ENCODE measurements at places on chromosomes 6 and 20.

- DNase-seq = peak; percentile 95
Observed at GRCh38 chr6:44053760-44054556, 73.3 kb downstream of the MRPL14 start.

DNA sequence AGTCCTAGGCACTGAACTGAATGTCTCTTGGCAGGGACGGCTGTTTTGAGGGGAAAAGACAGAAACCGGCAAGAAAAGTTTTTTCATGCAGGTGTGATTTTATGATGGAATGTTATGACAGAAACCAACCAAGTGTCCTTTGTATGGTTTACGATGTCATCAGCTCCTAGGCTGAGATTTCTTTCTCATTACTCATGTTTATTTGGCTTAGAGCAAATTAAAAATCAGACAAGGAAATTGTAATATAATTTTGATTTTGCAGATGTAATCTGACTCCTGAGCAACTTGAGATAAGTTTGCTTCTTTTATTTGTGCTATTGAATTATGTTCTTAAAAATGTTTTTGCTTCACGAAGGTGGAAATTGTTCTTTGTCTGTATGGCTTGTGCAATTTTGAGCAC, 58.8 kb upstream of the MAP3K7 start:
- DNase-seq = no peak

DNA sequence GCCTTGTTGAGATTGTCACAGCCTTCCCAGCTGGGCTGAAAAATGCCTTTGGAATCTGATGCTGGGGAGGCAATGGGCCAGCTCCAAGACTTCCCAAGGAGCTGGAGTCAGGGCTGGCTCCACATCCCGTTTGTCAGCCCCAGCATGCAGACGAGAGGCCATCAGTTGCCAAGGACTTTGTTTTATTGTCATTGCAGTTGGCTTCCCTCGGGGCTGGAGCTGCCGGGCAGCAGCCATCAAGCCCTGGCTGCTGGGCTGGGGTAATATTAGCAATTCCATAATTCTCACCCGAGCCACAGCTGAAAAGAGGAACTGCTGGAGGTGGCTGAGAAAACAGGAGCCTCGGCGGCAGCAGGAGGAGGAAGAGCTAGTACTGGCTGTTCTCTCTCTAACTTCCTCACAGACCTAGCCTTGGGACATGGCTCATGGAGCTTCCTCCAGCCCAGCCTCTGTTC, 182.5 kb downstream of the CDC5L start:
- no peak for DNase-seq

DNA sequence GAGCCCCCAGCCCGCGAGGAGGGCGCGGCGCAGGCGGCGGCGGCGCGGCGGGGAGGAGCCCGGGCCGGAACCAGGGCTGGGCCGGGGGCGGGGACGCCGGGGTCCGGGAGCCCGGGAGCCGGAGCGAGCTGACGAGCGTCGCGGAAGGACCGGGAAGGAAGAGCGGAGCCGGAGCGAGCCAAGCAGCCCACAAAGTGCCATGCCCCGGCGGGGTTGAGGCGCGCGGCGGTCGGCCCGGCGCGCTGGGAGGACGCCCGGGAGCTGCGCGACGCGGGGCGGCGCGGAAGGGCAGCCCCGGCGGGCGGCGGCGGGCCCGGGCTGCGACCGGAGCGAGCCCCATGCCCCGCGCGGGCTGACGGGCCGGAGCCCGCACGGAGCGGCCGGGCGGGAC, 289 bp downstream of the FOXP4 start:
- peak; percentile 96 for DNase-seq

DNA sequence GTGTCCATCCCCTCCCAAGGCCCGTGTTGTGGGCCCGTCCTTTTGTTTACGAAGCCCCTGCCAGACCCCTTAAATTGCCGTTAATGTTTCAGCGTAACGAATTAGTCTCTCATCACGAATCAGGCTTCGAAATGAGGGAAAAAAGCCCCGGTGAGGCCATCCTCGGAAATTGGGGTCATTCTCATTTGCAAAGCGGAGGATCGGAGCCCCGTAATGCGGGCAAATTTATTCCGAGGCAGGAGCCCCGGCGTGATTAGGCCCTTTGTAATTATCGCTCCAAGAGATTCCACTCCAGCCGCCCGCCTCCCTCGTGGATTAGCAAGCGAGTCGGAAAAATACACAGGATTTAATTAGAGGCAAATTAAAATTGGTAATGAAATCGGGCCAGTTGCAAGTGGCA, 44.9 kb upstream of the MDFI start:
- DNase-seq = no peak

DNA sequence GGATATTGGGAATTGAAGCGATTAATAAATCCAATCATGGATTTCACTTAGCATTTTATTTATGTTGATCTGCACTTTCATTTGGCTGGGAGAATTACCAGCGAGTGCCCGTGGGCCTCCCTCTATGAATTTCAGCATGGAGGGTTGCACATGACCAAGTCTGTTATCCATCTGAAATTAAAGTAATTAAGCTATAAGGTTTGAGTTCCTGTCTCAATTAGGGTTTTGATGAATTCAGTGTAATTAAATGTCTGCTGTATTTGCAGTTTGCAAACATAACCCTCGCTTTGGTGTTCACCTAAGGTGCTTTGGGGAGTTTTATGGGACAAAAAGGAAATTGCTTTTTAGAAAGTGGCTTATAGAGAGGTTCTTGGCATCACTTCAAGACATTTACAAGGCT, 169.8 kb upstream of the RIN2 start:
- no peak for DNase-seq

DNA sequence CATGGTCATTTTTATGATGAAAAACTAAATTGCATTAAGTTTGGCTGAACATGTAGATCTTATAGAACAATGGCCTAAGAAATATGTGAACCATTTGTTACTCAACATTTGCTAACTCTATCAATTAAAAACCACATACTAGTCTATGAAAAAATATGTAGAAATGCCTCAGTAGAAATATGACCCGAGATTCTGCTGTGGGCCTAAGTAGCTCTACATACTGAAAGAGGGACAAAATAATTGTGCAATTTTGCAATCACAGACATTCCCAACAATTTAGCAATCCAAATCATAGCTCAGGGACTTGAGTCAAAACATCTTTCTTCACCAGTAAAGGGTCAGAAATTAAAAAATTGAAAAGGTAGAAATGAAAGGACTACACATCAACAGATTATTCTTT, 619.0 kb downstream of the FRK start:
- no peak for DNase-seq

GRCh38 chr20:25470045-25470444, 62.6 kb downstream of the GINS1 start:
- peak; percentile 69 for DNase-seq

DNA sequence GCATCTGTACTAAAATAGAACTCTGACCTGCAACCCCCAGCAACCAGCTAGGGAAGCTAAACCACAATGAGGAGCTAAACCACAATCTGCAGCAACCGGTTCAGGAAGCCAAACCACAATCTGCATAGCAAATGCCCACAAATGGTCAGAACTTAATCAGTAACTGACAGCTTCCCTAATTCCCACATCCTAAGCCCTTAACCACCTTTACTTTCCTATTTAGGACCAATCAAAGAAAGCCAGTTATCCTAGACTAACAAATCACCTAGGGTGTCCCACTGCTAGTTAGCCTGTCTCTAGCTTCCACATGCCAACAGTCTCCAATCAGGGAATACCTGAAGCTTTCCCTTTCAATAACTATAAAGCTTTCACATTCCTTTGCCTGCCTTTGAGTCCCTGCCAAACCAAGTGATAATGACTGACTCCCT, 424.6 kb upstream of the PTCHD4 start:
- no peak for DNase-seq

GRCh38 chr6:11275598-11275997, 43.1 kb upstream of the NEDD9 start:
- no peak for DNase-seq

- DNase-seq = no peak
Observed at GRCh38 chr6:64930681-64931080, 776.3 kb downstream of the EYS start.

- peak; percentile 91 for DNase-seq
Observed at GRCh38 chr6:166598441-166599138, 12.1 kb upstream of the RAMACL start.

- peak; percentile 89 for DNase-seq
Observed at GRCh38 chr20:1776681-1777475, 118.3 kb upstream of the SIRPA start.

DNA sequence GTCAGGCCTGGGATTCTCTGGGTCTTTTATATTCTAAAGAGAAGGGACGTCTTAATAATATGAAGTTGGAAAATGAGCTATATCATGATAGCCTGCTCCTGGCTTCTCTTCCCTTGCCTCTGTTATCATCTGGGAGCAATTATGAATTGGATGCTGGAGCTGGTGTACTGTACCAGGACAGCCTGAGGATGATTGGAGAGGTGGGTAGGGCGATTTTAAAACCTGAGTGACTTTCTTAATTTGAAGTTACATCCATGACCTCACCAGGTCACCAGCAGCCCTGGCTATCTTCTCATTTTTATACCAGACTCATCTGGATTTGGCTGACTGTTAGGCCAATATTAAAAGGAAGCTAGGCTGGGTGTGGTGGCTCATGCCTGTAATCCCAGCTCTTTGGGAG, 317.6 kb downstream of the CLIC5 start:
- no peak for DNase-seq

DNA sequence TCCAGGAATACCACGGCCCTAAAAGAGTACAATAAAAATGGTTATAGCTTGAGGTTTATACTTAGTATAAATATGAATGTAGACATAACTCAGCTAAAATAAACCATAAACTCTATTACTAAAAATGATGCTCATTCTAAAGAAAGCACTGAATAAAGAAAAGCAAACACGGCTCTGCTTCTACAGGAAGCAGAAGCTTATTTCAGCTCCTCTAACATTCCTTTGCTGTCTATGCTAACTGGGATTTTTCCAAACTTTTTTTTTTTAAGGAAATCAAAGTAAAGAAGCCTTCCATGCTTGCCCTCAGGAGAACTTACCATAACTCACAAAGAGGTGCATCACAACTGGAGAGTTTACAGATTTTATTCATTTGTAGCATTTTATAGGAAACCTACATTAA, 30.8 kb downstream of the COL9A1 start:
- no peak for DNase-seq

DNA sequence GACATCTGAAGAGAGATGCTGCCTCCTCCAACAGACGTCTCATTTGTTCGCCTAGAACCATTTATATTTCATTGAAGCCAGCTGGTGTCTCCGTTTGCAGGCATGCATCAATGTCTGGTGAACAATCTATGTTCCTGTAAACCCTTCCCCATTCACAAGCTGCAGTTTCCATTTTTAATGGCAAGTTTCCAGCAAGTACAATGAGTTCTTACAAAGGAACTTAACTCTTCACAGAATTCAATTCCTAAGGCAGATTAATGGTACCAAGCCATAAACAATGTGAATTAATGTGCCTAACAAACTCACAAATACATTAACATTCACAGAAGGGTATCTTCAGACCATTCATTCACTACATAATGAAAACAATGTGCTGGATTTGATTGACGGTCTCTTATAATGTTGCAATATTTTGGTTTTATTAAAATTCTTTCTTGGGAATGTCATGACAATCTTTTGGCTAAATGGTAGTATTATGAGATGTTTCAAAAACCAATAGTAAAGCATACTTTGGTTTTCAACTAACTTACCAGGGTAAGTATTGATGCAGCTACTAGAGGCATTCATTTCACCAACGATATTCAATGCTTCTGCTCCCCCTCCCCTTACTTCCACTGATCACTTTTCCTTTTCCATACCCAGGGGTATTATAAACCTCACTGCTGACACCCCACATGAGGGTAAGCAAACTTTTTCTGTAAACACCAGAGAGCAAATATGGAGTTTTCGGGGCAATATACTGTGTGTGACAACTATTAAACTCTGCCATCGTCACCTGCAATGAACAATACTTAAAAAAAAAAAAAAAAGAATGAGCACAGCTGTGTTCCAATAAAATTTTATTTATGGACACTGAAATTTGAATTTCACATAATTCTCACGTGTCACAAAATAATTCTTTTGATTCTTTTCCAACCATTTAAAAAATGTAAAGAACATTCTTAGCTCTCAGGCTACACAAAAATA, 4.2 kb downstream of the AKIRIN2 start:
- DNase-seq = peak; percentile 59

- DNase-seq = no peak
Observed at GRCh38 chr6:26331218-26332073, 33.6 kb upstream of the BTN3A2 start.

- DNase-seq = no peak
Observed at GRCh38 chr6:136409597-136409996, 120.0 kb upstream of the BCLAF1 start.

GRCh38 chr20:54223751-54224150, 15.9 kb downstream of the PFDN4 start:
- no peak for DNase-seq

DNA sequence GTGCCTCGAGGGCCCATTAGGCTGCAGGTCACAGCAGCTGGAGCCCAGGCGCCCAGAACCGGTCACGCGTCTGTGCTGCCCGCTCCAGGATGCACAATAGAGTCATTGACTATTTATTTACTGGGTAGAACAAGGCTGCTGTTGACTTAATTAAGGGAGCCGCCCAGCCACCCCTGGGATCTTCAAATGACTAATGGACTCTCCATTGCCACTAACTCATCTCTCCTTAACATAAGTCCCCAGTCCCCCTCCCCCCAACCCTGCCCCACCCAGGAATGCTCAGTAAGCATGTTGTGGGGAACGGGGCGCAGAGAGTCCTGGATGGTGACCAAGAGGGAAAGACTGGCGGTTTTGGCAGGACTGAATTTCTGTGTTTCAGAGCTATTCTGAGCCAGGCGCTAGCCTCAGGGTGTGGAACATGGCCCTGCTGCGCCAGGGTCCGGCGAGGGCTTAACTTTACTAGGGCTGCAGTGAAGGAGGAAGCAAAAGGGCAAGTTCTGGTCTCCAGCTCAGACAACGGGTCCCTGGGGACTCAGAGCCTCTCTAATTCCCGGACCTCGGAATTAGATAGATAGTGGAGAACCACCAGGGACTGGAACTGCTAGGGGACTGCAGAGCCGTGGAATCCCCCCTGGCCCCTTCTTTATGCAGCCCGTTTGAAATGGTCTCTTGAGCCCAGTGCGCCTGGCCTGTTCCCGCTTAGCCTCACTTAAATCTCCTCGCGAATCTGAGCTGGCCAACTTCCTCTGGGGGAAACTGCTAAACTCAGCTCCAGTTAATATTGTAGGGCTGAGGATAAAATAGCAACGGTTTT, 1.5 kb upstream of the GRIK2 start:
- DNase-seq = no peak

GRCh38 chr20:38272961-38273360, 12.4 kb upstream of the KIAA1755 start:
- peak; percentile 74 for DNase-seq

GRCh38 chr6:21713481-21713880, 119.9 kb downstream of the SOX4 start:
- DNase-seq = no peak

DNA sequence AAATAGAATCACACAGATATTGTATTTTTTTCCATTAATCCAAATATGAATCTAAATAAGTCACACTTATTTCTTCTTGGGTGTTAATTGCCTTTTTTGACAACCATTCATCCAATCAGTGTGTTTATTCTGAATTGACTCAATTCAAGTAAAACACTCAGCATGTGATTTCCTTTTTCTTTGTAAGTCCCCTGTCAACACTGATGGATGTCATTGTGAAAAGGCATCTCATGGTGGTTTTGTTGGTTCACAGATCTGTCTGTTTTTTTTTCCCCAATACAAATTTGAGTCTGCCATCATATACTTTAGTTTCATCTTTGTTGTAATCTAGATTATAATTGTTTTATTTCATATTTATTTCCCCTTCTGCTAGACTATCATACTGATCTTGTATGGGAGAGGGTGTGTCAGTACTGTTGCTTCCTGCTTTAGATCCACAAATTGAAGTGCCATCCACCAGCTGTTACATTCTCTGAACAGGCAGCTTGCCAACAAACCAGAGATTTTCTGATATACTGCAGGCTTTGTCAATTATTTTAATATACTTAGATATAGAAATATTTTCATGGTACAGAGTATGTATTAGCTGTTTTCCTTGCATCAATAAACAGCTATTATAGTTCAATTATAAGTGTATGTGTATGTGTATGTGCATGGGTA, 64.2 kb upstream of the FLRT3 start:
- DNase-seq = no peak
